Hematopoietic multipotent progenitor cell treated with erythropoietin and hydrocortisone succinate and interleukin-3 and kit ligand, for 6 days (in vitro differentiated cells): ENCODE measurements at places on chromosomes 13 and 19.
A peak's percentile ranks its signal among the peaks of the same experiment; 100 is the strongest.

DNA sequence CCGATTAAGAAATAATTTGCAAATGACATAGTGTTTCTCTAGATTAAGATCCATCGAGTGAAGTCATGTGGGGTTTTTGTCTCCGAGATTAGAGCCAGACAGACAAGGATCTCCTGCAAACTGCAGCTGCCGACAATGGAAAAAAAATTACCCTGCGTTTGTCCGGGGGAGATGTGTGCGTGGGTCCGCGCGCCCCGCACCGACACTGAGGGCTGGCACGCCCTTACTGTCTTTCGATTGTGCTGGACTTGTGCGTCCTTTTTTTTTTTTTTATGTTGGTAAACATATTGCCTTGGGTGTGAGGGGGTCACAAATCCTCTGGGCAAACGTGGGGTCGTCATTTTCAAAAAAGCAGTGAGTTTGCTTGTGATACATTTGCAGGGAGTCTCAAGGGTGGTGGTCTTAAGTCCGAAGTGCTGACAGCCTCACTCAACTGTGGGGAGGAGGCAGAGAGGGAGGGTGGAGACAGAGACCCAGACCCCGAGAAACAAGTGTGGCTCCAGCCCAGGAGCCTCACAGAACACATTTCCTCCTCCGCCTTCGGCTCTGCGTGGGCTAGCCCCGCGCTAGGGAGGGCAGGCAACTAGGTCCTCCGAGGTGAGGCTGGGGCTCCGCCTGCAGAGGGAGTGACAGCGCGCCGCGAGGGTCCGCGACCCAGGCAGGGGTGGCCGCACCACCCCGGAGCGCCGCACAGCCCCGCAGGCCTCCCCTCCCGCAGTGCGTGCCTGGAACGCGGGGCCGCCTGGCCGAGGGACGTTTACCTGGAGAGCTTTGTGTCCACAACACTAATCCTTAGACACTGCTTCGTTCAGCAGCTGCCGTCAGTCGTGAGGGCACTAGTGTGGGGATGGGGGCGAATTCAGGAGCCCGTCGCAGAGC lies 11.7 kb upstream of the SOX1 start:
- no peak for DNase-seq

GRCh38 chr19:35143231-35143715 lies at the start of gene FXYD7:
Gene FXYD7, plus strand, starts transcription at chr19:35143255. Its CDS starts 79 bp downstream, at chr19:35143334.
- DNase-seq: no peak

DNA sequence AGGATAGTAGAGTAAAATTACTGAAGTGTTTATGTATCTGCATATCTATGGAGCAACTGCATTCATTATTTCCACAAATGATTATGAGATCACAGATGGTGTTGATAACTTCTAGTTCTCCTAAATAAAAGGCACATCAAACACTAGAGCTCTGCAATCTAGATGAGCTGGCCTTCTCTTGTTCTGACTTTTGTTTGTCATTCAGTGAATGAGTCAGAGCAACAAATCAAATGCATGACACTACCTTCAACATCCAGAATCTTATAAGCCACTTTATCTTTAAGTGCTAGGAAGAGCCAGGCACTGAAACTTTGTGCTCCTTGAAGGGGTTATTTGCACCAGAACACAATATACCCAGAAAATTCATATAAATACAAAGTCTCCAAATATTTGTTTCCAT lies 456.0 kb downstream of the PCDH17 start:
- DNase-seq: no peak

GRCh38 chr19:39052243-39052746 lies 19.9 kb upstream of the FBXO27 start:
- DNase-seq: peak; percentile 76

DNA sequence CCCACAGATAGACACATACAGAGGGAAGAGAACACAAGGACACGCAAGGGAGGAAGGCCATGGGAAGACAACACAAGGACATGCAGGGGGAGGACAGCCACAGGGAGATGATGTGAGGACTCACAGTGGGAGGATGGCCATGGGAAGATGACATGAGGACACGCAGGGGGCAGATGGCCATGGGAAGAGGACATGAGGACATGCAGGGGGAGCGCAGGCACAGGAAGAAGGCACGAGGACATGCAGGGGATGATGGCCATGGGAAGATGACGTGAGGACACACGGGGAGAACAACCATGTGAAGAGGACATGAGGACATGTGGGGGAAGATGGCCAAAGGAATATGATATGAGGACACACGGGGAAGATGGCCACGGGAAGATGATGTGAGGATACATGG lies 84.7 kb downstream of the UQCRFS1 start:
- no peak for DNase-seq

GRCh38 chr13:51246025-51246417 lies 23.8 kb downstream of the FAM124A start:
- no peak for DNase-seq

GRCh38 chr19:6963244-6963852 lies 57.9 kb downstream of the MBD3L2B start:
- peak; percentile 5 for DNase-seq

GRCh38 chr19:47587295-47587694 lies 14.3 kb upstream of the ZNF541 start:
- no peak for DNase-seq

- no peak for DNase-seq
These were observed 33.6 kb downstream of the SBNO2 start for GRCh38 chr19:1140272-1141027.

DNA sequence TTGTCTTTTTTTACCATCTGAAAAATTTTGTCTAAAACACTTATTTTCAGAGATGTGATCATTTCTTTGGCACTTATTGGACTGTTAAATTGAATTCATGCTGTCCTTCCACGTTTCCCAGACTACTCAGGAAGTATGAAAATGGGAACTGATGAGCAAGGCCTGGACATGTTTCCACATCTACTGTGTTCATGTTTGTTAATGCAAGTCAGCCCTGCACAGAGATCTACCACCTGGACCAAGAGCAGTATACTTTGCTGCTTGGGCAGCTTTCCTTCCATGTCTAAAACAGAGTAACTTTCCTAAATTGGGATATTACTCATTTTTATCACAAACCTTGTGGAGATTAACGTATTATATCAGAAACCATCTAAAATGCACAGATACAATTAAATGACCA lies 687.4 kb downstream of the DIAPH3 start:
- no peak for DNase-seq

- peak; percentile 38 for DNase-seq
These were observed 21.7 kb downstream of the PHF11 start for GRCh38 chr13:49517461-49517860.
